ENCODE measurements at places on chromosomes 7 and 10.

DNA sequence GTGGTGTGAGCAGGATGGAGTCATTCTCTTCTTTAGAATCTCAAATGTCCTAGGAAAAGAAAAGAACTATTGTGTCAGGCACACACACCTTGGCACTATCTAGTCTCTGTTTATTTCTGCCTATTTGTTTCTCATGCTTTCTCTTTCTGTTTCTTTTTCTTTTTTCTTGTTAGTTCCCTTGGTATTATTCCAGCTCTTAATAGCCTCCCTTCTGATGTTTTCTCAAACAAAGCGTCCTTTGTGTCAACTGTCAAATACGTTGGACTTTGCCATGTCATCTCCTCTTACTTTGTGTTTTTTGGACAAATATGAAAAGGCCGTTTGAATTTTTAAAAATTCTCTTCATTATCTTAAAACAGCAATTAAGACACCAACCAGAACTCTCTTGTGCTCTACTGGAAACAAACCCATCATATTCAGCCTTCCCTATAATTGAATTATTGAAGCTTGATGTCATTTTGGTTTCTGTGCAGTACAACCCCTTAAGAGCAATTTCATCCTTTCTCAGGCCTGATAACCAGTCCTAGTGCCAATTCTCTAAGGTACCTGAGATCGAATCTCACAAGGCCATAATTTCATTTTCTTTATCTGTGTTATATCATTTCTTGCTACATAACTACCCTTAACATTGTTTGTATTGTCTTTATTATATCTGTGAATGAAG, 497.8 kb upstream of the NRP1 start:
- DNase-seq = no peak

DNA sequence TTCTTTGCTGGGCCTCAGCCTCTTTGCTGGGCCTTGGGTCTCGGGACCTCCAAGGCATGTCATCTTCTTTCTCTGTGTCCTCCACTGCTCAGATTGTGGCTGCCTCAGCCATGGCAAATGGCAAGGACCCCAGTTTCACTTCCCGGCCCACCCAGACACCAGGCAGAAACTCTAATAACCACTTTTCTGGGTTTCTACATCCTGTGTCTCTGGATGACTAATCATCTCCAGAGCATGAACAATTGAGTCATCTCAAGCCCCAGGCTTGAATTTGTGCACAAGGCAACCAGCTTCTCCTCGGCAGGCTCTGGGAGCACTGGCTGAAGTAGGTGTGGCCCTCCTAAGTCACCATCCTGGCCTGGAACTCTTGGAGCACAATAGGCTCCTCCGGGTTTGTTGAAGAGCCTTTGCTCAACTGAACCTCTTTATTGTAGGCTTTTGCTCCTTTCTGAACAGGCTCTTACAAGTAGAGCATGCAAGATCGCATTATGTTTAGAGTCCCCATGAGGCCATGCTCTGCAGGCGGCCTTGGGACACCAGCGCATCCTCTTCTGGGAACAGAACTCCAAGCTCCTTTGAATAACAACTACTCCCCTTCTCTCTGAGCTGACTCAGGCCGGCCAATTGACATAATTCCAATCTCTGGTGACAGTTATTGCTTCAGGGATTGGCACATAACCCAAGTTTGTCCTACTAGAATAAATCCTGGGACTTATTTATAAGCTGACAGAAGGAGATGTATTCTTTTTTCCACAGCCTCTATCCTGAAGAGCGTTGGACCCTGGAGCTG, 218.1 kb downstream of the WDR11 start:
- DNase-seq = no peak

- no peak for DNase-seq
These were observed 38.8 kb upstream of the CACUL1 start for GRCh38 chr10:118793545-118793944.

DNA sequence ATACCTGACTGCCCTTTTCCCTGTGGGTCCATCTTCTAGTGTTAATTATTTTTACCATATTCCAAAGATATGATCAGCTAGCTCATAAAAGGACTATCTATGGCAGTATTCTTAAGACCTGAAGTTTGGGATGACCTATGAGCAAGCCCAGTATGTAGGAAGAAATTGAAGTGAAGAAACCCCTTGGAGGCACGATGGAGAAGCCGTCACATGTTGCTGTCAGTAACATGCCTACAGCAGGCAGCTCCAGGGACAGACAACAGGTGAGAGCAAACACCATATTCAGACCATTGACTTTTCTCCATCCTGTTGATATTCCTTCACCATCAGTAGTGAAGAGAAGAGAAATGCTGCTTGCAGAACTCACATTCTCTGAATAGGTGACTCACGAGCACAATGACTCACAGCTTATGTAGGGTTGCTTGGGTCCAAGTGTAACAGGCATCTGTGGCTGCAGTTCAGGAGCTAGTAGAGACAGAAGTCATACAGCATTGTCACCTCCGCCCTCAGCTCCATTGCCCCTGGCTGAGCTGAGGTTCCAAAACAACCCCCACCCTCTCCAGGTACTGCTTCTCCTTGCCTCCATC, 8.4 kb upstream of the LYZL2 start:
- DNase-seq = no peak

GRCh38 chr7:118039963-118040489, 143.9 kb upstream of the LSM8 start:
- DNase-seq = no peak

DNA sequence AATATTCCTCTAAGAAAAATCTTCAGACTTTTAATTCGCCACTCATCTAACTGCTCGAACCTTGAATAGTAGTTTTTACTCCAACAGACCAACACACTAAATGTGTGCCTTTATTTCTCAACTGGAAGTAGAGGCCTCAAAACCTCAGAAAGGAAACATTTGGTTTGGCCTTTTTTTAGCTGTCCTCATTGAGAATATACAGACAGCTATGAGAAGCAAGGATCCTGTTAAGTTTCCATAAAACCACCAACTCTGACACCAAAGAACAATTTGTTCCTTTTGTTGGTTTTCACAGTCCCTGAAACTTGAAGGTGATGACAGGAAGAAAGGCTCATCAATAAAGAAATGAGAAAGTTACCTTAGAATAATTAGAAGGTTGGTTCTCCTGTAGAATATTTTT, 199.2 kb upstream of the MEOX2 start:
- no peak for DNase-seq

DNA sequence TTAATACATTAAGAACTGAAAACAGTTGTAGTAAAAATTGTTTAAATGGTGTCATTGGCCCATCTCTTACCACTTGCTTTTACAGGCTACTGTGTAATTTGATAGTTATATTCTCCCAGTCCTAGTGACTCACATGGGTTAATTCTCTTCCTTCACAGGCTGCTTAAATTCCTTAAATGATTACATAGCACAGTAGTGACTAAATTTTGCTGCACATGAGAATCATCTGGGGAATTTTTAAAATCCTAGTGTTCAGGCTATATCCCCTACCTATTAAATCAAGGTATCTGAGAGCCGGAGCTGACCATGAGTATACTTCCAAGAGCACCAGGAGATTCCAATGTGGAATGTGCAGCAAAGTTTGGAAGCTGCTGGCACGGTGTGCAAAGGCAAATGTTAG, 45.3 kb upstream of the ZNF800 start:
- no peak for DNase-seq

DNA sequence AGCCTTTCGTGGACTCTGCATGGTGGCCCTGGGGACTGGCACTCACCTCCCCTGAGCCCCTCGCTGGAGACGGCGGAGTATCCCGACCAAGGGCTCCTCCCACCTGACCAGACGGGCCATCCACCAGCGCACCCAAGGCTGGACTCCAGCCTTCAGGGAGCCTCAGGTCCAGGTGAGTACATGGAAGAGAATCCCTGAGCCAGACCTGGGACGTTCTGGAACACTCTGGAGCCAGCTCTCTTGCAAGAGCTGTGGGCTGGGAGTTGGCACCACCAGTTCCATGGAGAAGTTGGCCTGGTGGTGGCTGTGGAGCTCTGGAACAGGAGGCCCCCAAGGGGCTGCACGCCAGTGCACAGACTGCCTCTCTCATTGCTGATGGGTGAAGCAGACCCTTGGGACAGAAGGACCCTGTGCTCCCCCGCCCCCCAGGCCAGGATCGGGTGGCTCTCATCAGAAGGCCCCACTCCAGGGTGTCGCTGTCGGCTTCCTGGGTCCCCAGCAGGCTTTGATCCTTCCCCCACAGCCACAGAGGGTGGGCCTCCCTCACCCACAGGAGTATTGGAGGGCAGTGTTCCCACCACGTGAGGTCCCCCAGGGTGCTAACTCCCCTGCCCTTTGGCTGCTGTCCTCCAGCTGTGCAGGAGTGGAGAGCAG, 189.9 kb downstream of the EBF3 start:
- DNase-seq = no peak

GRCh38 chr7:25255611-25256332, 27.5 kb upstream of the NPVF start:
- DNase-seq = no peak

GRCh38 chr10:101143345-101143630, 12.2 kb downstream of the TLX1 start:
- no peak for DNase-seq

DNA sequence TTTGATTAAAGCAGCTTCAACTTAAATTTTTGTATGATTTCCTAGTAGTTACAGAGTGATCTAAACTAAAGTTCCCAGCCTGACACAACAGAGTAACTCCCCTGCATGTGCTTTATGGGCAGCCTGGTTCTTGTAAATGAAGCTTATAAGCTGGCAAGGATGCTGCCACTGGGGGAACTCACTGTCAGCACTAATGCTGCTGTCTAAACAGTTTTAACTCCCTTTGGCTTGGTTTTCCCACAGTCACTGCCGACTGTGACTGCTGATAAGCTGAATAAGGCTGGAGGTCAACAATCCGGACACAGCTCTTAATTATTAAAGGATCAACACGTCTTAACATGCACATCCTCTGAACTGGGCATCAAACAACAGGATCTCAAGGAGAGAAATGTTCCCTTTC, 130.1 kb downstream of the OTUD1 start:
- no peak for DNase-seq

- DNase-seq = no peak
These were observed 2.7 kb downstream of the TRUB1 start for GRCh38 chr10:114940735-114941134.

GRCh38 chr10:32445036-32445435, 904 bp upstream of the CCDC7 start:
- no peak for DNase-seq

DNA sequence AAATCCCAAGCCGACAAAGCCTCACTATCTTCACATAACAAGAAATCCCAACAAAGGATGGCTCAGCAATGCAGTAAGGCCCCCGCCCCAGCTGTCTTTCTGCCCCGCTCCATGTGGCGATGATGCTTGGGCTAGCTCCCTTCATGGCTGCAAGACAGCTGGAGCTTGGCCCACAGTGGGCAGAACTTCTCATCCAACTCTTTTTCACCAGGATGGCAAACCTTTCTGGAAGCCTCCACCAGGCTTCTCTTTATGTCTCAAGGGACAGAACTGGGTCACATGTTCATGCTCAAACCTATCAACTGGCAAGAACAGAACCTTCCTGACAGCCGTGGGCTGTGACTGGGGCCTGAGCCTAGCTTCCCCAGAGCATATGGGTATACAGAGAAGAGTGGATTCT, 260.5 kb upstream of the MKLN1 start:
- DNase-seq = no peak

GRCh38 chr7:96921771-96922170, 83.6 kb upstream of the DLX6 start:
- DNase-seq = no peak

DNA sequence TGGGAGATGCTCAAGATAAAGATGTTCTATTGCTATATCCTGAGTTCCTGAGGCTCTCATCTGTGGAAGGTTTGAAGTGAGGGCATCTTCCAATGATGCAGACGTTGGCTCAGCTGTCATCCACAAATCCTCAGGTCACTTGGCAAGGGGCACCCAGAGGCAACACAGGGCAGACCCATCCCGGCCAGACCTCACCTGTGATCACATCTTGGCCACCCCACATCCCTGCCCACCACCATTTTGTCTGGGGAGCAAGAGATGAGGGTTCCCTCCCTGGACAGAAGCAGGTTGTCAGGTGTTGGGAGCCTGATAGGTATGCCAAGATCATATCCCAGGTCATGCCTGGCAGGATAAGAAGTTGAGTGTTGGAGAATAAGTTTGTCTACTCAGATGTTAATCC, 918.2 kb upstream of the ZNF722 start:
- no peak for DNase-seq

DNA sequence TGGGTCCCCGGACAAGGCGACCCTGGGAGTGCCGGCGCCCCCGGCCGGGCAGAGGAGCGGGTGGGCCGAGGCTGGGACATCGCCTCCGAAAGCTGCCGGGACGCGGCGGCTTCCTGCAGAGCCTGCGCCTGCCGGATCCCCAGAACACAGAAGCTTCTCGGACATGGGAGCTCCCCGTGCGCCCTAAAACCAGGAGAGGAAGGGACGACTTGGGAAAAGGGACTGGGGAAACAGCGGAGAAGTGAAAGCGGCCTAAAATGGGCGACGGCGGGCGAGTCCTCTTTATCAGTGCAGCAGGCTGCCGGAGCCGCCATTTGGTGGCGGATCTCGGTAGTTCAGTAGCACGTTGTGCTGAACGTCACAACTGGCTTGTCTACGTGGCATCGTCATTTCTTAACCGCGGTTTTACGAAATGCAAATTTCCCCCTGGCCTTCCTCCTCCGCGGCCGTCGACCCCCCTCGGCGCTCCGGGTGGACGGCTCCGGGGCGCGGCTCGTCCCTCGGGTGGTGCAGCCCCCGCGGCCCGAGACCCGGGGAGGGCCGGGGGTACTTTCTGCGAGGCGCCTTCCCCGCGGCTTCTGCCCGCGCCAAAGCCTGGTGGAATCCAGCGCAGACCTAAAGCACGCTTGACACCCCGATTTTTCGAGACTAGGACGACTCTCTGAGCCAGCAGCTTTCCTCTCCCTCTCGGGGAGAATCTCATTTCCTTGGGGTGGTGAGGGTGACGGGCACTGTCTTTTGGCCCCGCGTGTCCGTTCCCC, 9.9 kb upstream of the SPAG6 start:
- peak; percentile 49 for DNase-seq

- no peak for DNase-seq
These were observed 35.3 kb downstream of the ARID5B start for GRCh38 chr10:61936770-61937169.

DNA sequence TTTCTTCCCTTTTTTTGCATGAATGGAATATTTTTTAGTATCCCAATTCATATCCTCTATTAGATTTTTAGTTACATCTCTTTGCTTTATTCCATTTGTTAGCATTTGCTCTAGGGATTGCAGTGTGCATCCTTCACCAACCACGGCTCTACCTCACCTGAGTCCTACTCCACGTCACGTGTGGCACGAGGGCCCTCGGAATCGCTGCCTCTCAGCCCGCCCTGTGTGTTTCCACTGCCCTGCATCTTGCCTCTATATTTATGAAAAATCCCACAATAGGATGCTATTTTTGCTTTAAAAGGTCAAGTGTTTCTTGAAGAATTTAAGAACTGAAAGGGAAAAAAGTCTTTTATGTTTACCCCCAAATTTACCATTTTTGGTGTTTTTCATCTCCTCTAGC, 41.0 kb downstream of the CFAP46 start:
- no peak for DNase-seq

Measured in stimulated activated CD4-positive, alpha-beta T cell treated with anti-CD3 and anti-CD28 coated beads, Interleukin-4, amount 100 ng/mL, for 4 hours (primary cell).